ENCODE measurements at places on chromosomes 5 and 9.

GRCh38 chr5:118060833-118061232 lies 927.5 kb downstream of the DTWD2 start:
- DNase-seq = no peak

- peak; percentile 31 for DNase-seq
Observed at GRCh38 chr9:71145179-71145578, 23.8 kb upstream of the TRPM3 start.

DNA sequence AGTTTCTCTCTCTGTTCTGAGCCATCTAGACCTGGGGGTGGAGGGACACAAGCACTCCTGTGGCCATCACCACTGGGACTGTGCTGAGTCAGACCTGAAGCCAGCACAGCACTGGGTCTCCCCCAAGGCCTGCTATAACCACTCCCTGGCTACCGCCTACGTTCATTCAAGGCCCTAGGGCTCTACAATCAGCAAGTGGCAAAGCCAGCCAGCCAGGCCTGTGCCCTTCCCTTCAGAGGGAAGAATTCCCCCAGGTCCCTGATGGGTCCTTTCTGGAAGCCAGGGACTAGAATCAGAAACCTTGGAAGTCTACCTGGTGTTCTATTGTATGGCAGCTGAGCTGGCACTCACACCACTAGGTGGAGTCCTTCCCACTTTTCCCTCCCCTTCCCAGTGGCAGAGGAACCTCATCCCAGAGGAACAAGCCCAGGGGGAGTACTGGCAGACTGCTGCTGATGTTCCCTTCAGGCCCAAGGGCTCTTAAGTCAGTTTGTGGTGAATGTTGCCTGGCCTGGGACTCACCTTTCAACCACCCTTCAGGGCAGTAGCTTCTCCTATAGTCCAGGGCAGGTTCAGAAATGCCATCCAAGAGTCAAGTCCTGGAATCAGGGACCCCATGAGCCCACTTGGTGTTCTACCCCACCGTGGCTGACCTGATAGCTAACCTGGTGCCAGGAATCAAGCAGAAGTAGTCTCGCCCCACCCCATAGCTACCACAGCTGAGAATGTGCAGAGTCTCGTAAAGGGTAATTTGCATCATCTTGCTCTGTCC lies 20.0 kb downstream of the JMY start:
- DNase-seq = peak; percentile 30

DNA sequence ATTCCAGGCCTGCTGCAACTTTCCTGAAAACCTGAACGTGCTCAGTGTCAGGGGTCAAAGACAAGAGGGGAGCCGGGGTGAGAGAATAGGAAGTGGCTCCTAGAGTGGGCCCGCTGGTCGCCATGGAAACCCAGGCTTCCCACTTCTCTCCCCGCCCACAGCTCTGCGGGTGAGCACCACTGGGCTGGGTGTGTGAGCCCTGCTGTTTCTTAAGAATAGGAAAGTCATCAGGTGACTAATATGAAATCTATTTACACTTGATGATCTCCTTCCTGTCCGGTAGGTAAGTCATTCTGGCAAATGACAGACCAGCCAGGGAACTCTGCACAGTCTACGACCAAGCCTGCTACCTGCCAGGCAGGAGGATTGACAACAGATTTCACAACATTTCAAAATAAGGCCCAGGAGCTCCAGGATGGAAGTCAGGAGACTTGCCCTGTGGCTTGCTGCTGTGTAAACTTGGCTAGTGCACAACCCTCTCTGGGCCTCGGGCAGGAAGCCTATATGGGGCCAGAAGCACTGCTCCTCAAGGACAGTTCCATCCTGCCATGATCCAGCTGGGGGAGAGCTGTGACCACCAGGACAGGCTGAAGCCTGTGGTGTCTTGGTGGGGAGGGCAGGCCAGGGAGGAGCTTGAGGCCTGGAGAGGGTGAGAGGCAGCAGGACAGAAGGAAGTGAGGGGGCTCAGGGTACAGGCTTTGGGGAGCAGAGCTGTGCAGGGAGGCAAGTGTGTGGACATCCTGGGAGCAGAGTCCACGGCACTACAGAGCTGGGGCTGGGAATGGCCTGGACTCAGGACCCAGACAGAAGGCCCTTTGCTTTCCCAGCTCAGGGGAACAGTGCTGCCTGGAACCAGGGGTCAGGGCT lies 60.6 kb downstream of the SHB start:
- peak; percentile 92 for DNase-seq

DNA sequence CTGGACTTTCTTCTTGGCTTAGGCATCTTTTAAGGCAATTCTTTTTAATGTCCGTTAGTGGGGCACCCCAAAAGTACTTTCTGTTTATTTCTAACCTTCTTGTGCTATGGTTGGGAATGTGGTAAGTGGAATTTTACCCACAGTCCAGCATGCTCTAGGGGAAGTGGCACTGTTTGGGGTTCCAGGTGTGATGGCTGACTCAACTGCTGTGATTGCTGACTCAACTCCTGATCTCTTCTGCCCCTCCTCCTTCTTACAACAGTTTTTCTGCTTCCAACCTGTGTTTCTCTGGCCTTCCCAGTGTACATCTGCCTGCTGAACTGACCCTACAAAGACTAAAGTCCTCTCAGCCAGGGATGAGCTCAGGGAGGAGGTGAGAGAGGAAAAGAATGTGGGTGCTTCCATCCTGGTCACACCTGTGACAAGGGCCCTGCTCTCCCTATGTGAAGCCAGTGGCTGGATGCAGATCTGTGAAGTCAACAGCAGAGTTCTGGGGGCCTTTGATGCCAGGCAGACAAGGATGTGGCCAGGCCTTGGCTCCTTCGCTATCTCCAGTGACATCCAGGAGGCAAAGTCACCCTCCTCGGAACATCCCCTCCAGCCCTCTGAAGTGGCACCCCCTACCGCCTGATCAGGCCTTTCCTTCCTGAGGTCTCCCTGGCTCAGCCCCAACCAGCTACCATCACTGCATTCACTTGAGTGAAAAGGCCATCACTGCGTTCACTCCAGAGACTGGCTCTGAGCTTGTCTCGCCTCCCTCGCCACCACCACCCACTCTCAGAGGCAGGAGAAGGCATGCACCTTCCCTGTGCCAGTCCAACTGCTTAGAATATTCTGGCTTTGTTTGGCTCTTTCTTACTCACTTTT lies 72.2 kb downstream of the C5orf15 start:
- no peak for DNase-seq

GRCh38 chr5:72281764-72282499 lies 38.1 kb downstream of the MRPS27 start:
- DNase-seq = peak; percentile 93

- DNase-seq = no peak
Observed at GRCh38 chr5:173624282-173624681, 7.8 kb upstream of the BOD1 start.

GRCh38 chr5:54171645-54172384 lies 138.6 kb downstream of the ARL15 start:
- peak; percentile 82 for DNase-seq

GRCh38 chr5:131587541-131587940 lies 47.5 kb downstream of the RAPGEF6 start:
- peak; percentile 25 for DNase-seq

GRCh38 chr5:169886677-169887076 lies 93.6 kb downstream of the INSYN2B start:
- DNase-seq = no peak

- no peak for DNase-seq
Observed at GRCh38 chr9:36416890-36417289, 16.8 kb upstream of the RNF38 start.

- DNase-seq = no peak
Observed at GRCh38 chr5:132204371-132205135, 23.1 kb downstream of the P4HA2 start.

- no peak for DNase-seq
Observed at GRCh38 chr5:110738503-110738811, 350 bp upstream of the SLC25A46 start.

- no peak for DNase-seq
Observed at GRCh38 chr9:92965061-92965758, 17.9 kb downstream of the FGD3 start.

DNA sequence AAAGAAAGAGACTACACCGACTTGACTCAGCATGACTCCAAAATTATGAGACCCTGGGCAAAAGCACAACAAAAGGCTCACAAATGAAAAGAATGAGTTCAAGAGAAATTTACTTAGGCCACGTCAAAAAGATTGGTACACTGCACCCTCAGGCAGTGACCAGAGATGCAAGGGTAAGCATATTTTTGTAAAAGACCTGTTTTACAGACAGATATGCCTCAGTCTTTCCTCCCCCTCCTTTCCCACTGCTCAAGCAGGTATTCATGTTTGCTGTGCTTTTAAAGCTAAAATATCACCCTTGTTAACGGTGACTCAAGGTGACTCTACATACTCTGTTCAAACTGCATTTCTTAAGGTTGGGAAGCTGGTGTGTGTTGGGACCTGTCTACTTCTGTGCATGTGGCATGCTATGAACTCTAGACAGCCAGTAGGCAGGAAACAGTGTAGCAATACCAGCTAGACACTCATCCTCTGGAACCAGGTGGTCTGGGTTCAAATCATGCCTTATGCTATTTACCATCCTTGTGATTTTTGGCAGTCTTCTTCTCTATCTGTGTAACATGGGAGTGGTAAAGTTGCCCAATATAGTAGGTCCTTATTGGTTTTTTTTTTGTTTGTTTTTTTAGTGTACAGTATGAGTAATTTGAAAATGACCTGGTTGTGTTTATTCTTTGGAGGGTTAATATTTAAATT lies 98.7 kb downstream of the TLE4 start:
- DNase-seq = no peak

- no peak for DNase-seq
Observed at GRCh38 chr9:73079326-73079725, 72.3 kb upstream of the ANXA1 start.

GRCh38 chr5:72681781-72682180 lies 134.7 kb upstream of the TNPO1 start:
- DNase-seq = no peak
